ENCODE measurements at places on chromosomes 4 and X.

DNA sequence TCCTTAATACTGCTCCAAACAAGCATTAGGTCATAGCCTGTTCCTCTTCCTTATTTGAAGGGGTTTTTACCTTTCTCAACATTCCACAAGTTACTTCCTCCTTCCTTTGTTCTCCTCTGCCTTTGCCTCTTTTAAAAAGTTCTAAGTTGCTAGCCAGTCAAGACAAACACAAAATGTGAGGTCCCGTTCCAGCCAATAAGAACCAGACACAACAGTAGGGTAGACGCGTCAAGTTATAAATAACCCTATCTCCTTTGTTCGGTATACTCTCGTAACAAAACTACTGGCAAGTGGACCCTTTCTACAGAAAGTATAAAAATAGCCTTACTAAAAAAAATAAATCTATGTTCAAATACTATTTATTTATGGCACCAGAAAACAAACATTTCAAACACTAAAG lies 6.3 kb upstream of the ACE2 start:
- no peak for DNase-seq

- DNase-seq = no peak
These were observed at the start of gene PALLD for GRCh38 chr4:168496834-168497233. Gene PALLD, plus strand, starts transcription at chr4:168497052.

GRCh38 chr4:150367326-150367725 lies 214.6 kb upstream of the MAB21L2 start:
- DNase-seq = no peak

DNA sequence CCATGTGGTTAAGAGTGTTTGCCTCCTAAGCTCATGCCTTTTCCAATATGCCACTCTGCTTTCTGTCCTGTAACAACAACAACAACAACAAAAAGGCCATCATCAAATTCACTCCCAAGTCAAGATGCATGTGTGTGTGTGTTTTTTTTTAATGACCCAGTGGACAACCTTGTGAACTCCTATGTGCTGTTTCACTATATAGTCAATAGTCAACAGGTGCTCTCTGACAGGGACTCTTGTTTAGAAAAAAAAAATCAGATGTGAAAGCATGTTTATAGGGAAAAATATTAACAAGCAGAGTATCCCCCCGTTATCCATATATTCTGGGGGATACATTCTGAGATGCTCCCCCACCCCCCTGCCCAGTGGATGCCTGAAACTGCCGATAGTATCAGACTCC lies 50.6 kb upstream of the BEND2 start:
- DNase-seq = no peak

DNA sequence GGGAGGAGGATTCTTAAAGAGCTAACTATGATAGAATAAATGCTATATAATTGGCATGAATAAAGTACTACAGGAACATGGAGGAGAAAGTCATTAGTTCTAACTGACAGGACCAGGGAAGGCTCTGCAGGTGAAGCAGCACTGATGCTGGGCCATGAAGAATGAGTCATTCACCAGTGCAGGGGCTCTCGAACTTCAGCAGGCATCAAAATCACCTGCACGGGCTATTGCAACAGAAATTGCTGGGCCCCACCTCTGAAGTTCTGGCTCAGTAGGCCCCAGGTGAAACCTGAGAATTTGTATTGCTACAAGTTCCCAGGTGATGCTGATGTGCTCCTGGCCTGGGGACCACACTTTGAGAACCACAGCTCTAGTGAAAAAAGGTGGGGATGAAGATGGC lies 33.7 kb downstream of the TMEM150C start:
- DNase-seq = no peak

DNA sequence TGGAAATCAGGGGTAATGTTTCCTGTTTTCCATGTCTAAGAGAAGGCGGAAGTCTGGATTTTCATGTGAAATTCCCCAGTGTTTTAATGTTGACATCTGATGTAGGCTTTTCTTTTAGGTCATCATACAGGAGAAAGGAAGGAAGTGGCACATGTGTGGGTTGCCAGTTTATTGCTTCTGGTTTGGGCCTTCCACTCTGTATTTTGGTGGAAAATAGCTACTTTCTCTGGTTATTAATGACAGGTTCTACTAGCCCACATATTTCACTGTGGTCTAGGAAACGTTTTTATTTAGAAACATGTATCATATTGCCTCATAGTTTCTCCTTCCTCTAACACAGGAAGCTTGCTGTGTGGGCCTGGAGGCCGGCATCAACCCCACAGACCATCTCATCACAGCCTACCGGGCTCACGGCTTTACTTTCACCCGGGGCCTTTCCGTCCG lies 7.2 kb downstream of the PDHA1 start:
- DNase-seq = no peak

DNA sequence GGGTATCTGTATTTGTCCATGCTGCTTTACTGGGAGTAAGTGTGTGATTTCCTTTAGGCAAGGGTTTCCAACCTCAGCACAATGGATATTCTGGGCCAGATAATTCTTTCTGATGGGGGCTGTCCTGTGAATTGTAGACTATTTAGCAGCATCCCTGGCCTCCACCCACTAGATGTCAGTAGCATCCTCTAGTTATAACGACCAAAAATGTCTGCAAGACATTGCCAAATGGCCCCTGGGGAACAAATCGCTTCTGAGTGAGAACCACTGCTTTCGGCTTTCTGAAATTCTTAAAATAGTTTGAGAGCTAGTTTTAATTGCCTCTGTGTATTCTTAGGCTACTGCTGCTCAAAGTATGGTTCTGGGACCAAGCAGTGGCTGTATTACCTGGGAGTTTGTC lies 81.2 kb upstream of the GPM6B start:
- no peak for DNase-seq

DNA sequence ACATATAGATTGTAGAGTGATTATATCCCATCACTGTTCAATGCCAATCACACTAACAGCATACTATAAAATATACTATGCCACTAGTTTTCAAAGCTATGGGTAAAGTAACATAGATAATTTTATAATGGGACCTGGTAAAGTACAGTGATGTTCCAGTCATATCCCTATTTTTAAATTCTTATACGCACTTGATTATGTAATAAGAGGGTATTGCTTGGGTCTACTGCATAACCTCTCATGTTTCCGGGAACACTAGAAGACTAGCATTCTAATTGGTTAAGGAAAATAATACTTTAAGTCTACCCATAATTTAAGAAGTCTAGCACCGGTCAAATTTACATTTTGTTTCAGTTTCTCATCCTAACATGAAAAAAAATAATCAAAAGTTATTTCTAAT lies 275.1 kb downstream of the CHIC1 start:
- DNase-seq = no peak

DNA sequence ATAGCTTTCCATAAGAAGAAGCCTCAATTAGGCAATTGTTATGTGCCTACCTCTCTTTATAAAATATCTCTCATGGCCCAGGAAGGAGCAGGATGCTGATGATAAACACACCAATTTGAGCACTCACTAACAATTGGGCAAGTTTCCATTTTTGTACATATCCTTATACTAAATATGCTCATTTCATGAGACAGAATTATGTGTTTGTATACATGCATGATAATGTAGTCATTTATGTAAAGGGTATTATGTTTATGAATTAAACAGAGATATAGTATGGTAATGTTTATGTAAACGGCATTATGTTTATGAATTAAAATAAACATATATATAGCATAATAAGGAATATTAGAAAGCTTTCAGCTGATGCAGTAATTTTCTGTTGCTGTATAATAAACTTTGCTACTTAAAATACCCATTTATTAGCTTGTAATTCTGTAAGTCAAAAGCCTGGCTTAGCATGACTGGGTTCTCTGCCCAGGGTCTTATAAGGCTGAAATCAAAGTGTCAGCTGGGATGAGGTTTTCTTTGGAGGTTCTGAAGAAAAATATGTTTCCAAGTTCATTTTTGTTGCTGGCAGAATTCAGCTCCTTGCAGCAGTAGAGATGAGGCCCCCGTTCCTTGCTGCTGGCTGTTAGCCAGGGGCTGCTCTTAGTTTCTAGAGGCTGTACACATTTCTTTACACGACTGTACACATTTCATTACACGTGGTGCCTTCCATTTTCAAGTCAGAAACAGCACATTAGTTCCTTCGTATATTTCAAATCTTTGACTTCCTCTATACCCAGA lies 89.0 kb downstream of the GLRA2 start:
- DNase-seq = no peak

DNA sequence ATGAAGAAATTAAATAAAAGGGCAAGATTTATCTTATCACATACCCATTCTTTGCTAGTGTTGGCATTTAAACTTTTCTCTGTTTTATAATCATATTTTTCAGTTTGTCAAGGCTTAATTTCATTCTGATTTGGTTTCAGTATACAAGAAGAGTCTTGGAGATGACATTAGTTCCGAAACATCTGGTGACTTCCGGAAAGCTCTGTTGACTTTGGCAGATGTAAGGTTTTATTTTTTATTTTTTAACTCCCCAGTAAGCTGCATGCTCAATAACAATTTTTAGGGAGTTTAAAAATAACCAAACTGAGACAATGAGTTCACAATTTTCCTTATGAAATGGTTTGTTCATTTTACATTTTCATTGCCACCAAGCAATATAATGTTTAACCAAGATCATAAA lies 39.8 kb downstream of the ANXA3 start:
- DNase-seq = no peak

Data from NCI-H187 (cell line).